Activated naive CD4-positive, alpha-beta T cell treated with anti-CD3 and anti-CD28 coated beads, Interleukin-2, amount 50 U/mL, for 16 hours (primary cell): ENCODE measurements at places on chromosomes 7 and 10.
A peak's percentile ranks its signal among the peaks of the same experiment; 100 is the strongest.

- no peak for DNase-seq
Measured at GRCh38 chr7:26584987-26585665, 279.3 kb downstream of the SKAP2 start.

DNA sequence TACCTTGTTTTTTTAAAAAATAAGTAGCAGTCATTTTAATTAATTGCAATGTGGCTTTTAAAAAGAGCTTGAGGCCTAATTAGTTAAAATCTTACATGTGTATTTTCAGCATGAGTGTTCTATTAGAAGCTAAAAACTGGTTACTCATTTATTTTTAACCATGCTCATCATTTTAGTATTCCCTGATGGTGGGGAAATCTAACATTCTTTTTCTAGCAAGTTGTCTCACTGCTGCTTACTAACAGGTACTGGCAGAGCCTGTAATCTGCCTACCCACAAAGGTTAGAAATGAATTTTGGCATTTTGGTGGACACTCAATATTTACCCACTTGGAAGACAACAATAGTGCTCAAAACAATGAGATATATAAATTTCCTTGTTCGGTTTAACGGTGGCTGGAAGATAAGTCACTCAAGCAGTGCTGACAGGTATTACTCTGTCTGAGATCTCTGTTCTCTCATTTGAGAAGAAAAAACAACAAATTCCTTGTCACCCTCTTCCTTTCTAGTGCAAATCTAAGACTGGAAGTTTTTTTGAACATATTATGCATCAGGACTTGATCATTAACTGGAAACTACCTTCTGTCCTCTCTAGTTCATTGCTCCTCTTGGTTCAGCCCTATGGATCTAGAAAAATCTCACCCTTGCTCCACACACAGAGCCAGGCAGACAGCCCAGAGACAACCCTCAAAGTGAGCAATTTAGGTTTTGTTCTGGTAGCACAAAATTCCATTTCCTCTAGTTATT, 83.3 kb downstream of the VWDE start:
- no peak for DNase-seq

DNA sequence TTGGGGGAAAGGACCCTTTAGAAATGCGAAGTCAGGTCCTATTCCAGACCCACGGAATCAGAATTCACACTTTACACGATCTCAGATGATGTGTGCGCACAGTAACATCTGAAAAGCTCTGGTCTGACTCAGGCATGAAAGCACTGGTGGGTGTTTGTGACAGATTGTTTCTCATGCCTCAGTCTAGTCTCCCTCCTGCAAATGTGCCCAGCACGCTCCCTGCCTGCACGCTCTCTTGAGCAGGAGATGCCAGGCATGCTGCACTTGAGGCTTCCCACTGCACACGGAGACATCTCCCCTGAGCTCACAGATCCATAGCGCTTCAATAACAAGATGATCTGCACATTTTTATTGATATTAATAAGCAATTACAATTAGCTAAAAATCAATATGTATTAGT, 23.6 kb upstream of the ZNF37A start:
- DNase-seq: no peak

DNA sequence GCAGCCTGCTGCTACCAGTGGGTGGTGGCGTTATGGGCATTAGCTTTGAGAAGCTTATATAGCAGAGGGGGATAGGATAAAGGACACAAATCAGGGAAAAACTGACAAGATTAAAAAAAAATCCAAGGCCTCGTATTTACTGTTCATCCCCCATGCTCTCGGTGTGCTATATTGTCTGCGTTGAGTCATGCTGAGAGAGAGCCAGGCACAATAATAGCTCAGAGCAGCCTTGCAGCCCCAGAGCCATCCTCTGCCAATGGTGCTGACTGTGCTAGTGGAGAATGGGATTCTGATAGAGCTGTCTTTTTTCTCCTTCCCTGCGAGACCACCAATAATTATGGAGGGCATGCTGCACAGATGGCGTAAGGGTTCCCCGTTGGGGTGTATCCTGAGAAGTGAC, 51.7 kb upstream of the FZD1 start:
- no peak for DNase-seq

GRCh38 chr7:29572558-29572957, 8.9 kb downstream of the PRR15 start:
- no peak for DNase-seq

DNA sequence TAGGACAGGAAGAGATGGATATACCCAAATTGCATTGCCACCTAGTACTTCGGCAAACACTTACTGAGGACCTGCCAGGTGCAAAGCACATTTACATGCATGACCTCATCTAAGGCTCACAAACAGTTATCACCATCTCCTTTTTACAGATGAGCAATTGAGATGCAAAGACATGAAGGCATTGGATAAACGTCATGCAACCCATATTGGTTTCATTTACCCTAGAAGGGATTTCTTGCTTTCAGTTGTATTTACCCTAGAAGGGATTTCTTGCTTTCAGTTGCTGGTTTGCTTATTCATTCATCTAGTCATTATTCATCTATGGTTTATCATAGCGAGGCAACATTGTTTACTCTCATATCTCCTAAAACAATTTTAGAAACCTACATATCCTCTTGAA, 52.2 kb downstream of the STEAP1B start:
- DNase-seq: no peak

- no peak for DNase-seq
Measured at GRCh38 chr10:110029450-110029849, 21.7 kb downstream of the ADD3 start.

- DNase-seq: no peak
Measured at GRCh38 chr7:42880392-42880791, 31.5 kb downstream of the C7orf25 start.

DNA sequence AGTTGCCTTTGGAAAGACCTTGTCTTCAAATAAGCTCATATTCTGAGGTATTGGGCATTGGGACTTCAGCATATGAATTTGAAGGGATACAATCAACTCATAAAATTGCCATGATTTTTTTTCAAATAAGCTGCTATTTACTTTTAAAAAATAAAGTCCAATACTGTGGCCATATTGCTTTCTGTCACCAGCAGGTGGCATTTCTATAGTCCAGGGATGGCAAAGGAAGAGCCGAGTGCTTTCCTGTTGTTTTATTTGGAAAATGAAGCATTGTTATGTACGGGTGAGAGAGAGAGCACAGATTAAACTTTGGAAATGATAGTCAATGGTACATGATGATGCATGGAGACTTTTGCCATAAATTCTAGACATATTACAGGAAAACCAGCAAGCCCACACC, 104.1 kb upstream of the DPP6 start:
- no peak for DNase-seq

DNA sequence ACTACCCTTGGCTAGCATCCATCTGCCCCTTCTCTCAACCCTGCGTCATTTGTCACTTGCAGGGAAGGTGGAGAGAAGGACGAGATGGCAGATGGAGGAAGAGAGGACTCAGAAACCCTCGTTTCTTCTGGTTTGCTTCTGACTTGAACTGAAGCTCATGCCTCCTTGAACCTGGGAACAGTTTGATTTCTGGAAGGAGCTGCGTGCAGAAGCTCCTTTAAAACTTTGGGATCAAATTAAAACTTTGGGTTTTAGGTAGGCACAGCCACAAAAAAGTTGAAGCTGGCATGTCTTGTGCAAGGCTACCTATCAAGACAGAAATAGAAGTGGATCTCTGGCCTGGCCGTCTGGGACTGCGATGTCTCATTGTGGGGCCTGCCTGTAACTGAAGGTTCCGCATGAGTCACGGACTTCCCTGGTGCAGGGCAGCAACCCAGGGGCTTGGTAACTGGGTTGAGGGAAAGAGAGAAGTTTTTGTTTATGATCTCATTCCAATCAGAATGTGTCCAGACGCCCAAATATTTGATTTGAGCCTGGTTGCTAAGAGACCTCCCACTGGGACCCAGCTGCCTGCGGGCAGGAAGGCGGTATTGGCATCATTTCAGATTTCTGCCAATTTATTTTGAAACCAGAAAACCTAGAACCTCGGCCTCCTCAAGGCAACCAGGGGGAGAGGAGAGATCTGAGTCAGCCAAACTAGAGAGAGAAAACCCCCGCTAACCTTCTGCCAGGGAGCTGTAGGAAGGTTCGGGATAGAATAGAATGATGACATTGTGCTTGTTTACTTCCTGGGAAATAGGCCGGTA, 15.8 kb upstream of the CAMK1D start:
- DNase-seq: no peak

DNA sequence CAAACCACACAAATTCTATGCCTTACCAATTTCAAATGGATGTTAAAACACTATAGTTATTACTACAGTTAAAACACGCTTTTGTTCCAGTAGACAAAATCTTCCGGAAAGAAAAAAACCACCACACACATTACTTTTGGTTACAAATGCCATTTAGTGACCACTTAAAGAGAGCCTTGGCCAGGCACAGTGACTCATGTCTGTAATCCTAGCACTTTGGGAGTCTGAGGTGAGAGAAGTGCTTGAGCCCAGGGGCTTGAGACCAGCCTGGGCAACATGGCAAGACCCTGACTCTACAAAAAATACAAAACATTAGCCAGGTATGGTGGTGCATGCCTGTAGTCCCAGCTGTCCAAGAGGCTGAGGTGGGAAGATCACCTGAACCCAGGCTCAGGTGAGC, 7.2 kb downstream of the TNPO3 start:
- no peak for DNase-seq

DNA sequence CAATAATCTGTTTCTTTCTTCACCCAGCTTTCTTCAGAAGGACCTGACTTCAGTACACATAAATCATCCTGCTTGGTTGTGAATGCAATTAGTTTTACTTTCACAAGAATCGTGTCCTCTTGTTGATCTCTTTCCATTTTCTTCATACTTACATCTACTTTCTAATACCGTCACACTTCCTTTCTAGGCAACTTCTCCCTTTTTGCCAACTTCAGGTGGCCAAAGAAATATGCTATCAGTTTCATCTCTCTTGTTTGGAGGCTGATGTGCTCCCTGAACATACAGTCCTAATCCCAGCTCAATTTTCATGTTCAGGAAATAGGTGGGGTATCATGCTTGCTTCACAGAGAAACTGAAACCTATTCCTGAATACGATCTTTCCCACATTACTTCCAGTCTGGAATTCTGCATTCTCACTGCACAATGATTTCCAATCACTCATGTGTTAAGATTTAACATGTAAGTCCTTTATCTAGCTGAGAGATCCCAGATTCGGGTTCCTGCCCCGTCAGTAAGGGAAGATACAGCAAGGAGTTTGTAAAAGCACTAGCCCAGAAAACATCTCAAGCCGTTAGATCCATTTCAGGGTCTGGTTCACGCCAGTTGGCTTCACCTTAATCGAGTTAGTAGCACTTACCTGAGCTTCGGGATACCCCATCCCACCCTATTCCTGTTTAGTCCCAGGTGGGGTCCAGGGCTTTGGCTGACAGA, 994 bp downstream of the SLC25A28 start:
- peak; percentile 13 for DNase-seq

DNA sequence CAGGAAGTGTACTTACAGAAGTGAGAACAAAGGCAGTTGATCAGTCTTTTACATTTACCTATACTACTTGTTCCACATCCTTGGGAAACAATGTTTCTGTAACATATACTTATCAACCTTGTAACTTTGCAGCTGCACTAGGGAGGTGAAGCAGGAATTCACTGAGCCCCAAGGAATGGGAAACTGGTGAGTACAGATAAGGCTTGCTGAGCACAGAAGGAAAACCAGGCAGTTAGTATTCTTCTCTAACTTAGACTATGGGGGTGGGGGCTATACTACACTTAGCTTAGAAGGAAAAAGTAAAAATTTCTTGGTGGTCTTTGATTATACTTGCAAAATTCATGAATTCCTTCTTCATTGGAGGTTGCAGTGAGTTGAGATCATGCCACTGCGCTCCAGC, 6.9 kb upstream of the ZNF33A start:
- DNase-seq: no peak

- no peak for DNase-seq
Measured at GRCh38 chr7:64793106-64793755, 997 bp upstream of the ZNF138 start.

- no peak for DNase-seq
Measured at GRCh38 chr10:26380815-26381214, 57.3 kb upstream of the APBB1IP start.

- no peak for DNase-seq
Measured at GRCh38 chr7:144408121-144408520, 4.6 kb upstream of the NOBOX start.

DNA sequence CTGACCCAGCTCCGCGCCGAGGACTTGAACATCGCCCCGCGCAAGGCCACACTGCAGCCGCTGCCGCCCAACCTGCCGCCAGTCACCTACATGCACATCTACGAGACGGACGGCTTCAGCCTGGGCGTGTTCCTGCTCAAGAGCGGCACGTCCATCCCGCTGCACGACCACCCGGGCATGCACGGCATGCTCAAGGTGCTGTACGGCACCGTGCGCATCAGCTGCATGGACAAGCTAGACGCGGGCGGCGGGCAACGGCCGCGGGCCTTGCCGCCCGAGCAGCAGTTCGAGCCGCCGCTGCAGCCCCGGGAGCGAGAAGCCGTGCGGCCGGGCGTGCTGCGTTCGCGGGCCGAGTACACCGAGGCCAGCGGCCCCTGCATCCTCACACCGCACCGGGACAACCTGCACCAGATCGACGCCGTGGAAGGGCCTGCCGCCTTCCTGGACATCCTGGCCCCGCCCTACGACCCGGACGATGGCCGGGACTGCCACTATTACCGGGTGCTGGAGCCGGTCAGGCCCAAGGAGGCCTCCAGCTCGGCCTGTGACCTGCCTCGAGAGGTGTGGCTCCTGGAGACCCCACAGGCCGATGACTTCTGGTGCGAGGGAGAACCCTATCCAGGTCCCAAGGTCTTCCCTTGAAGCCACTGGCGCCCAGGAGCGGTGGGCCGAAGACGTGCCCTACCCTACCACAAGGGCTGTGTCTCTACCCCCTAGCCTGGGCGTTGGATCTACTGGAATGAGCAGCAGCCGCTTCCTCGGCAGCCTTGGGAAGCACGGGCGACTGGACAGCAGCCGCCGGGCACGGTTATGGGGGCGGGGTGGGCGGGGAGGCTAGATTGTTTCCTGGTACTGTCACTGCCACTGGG, 945 bp downstream of the ADO start:
- DNase-seq: peak; percentile 18

DNA sequence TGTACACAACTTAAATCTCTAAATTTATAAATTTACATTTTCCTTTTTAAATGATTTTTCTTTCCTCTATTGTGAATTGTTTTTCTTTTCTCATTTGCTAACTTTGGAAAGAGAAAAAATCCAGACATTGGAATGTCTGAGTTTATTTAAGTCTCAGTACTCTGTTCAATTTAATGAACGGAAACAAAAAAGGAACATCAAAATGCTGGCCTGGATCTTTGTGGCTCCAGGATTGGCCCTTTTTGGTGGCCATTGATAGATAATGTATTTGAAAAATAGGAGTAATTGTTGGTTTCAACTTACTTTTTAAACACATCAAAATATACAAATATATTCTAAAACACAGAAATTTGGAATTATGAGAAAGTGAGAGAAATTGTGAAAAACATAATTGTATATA, 336.0 kb downstream of the SUGCT start:
- no peak for DNase-seq
